ENCODE measurements at places on chromosomes 6 and 20.

DNA sequence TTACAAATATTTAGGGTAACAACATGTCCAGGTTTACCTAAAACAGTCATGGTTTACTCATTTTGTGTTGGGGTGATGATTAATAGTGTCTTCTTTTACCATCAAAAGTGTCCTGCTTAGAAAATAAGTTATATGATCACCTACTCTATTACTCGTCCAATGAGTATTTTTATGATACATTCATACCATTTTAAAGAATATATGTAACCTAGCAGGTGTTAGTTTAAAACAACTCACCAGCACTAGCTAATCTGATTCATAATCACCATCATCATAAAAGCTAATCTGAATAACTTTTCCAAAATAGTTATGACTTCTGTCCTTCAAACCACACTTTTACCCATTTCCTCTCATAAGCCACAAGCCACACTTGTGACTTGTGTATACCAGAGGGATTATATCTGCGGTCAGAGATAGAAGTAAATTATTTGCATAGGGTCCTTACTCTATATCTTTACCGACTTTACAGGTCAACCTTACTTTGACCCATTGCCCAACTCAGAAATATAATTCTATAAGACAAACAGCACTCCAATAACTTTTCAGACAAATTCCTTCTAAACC lies 33.3 kb upstream of the NRN1 start:
- DNase-seq = no peak

DNA sequence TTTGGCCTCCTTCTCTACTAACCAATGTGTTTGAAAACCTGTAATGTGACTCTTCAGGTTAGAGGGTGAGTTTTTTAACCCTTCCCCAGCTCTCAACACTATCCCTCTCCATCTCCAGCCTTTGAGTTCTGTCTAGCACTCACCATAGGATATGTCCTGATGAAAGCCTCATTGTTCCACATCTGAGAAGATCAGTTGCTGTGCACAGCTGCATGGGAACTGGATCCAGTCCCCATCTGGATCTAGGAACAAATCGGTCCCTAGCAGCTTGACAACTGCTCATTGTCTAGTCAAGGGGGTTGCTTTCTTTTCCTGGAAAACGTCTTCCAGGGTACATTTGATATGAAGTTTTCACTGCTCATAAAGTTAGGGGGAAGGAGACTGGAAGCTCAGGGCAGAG lies 45.4 kb upstream of the AGPAT4 start:
- DNase-seq = no peak

GRCh38 chr20:35334311-35335101 lies 42.3 kb upstream of the FAM83C start:
- DNase-seq = no peak

GRCh38 chr6:31874084-31874670 lies 4.6 kb downstream of the SLC44A4 start:
- no peak for DNase-seq

DNA sequence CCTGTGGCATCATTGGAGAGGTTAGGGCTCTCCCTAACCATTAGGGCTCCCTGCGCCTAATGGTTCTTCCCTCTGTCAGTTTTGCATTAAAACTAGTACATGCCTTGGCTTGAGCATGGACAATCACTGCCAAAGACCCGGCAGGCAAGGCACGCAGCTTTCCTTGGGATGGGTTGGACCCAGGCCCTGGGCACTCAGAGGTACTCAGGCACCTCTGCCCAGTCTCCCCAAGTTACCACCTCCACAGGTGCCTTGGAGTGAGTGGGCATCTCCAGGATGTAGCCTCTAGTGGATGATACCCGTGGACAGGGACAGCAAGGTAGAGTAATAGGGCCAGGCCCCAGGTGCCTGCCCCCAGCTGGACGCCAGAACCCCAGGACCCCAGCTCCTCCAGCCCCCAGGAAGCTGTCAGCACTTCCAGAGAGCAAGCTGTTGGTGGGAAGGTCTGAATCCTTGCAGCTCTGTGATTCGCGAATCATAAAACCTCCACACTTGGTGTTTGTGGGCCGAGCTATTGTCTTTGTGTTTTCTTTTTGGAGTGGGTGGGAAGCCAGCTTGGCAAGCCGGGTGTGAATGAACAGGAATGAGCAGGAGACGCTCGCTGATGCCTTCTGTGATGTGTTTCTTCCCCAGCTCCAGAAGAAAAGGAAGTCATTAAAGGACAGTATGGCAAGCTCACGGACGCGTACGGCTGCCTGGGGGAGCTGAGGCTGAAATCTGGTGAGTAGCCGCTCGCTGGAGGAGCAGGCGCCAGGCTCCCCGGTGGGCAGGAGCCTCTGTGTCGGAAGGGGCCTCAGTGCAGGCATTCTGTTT lies 35.1 kb downstream of the SYNJ2 start:
- DNase-seq = no peak

DNA sequence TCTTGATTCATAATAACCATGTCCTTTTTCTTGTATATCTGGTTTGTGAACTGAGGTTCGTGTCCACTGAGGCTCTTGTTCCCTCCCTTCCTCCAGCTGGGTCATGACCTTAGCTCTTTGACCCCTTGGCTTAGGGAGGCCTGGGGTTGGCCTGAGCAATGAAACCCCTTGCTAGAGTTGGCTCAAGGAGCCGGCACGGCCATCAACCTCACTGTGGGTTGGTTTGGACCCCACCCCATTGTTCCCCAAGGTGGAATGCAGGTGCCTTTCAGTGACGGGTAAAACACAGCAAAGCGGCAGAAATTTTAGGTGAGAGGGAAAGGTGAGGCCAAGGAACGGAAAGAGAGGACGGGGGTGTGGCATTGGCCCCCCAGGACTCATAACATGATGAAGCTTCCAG lies 44.5 kb upstream of the PHACTR3 start:
- no peak for DNase-seq

DNA sequence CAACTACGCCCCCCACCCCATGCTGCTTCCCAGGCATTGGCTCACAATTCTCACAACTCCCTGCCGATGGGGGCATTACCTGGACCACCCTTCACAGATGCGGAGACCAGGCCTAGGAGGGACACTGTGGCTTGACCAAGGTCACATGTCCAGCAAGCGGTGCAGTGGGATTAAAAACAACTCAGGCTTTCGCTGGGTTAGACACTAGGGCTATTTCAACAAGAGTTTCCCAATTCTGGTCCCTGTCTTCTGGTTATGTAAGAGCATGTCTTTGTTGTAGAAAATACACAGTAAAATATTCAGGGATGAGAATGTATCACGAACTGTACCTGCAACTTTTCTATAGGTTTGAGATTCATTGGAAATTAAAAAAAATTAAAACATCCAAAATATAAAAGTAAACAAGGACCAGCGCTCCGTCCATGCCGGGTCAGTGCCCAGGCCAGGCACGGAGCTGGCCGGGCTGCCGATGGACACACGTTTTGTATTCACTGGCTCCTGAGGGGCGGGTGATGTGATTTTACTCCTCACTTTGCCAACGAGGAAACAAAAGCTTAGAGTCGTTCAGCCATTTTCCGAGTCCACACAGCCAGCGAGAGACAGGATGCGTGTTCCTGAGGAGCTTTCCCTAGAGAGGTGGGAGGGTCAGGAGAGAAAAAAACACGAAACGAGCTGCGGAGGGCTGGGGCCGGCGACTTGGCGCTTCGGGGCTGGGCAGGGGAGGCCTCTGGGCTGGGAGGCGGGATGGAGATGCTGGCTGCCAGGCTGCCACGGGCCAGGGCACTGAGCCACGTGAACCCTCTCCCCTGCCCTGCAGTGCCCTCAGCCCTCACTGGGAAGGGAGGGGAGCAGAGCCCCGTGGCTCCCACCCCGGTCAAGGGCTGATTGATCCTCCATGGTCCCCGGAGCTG lies 17.1 kb upstream of the VSTM2L start:
- DNase-seq = no peak

- no peak for DNase-seq
These were observed at the start of gene SGK2 for GRCh38 chr20:43558412-43559146. TSS of gene SGK2 (plus strand) at chr20:43559027. CDS start at chr20:43566496, 7,469 bp downstream.

DNA sequence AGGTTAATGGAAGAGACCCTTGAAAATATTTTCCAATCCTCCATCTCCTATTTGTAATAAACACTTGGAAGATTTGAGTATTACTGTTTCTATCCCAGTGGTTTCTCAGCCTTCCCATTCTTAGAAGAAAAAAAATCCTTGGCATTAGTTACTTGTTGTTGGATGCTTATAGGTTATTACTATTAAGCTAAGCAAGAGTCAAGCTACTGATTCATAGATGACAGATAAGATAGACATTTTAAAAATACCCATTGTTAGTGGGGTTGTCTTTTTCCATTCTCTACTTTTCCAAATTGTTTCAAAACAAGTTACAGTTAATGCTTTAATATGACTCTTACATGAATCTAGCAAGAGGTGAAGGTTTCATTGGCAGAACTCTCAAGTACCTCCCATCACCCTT lies 158.5 kb downstream of the HIVEP2 start:
- DNase-seq = no peak

GRCh38 chr20:24987244-24987643 lies 5.3 kb downstream of the APMAP start:
- DNase-seq = no peak

- DNase-seq = no peak
These were observed 102.7 kb upstream of the CARMIL1 start for GRCh38 chr6:25176466-25176865.

GRCh38 chr6:149234051-149234962 lies 83.2 kb upstream of the TAB2 start:
- no peak for DNase-seq

DNA sequence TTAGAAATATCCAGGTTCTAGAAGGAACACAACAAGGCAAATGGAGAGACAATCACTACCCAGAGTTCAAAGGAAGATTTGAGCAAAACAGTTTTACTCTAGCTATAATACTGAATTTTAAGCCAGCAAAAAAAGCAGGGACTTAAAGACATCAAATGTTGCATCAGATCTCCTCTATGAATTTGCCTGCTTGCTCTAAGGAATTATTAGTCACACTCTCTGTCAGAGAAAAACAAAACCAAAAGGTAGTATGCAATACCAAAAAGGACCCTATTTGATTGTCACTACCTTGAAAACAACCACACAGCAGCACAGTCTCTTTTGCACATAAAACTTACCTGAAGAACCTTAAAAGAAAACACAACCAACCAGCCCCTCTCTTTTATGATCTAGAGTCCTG lies 46.3 kb downstream of the BTBD9 start:
- DNase-seq = no peak

GRCh38 chr20:24694157-24694726 lies 224.8 kb downstream of the SYNDIG1 start:
- DNase-seq = no peak

DNA sequence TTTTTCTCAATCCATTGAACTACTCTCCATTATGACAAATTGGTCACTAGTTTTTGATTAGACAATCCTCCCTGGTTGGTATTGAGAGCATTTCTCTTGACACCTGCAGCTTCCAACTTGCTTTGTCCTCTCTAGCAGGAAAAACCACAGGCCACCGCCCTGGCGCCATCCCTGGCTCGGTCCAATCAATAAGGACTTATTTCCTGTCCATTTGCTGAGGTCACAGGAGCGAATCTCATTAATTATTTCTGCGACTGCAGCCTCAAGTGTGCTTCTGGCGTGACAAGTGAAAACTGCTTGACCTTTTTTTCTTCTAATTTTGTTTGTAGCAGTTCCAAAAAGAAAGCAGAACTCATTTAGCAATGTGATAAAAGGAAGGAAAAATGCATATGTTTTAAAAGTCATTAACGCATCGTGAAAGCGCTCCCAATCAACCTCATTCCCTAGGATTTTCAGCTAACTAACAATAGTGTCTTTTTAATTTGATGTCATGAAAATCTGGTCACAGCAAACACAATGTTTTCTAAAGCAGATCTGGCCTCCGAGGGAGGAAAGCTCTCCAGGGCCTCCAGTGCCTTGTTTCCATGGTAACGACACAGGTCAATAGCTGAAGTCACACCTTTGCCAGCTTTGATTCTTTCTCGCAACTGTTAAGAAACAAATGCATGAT lies 39.0 kb upstream of the BEND3 start:
- DNase-seq = no peak

- no peak for DNase-seq
These were observed 34.1 kb upstream of the SPACA1 start for GRCh38 chr6:88013554-88013953.

DNA sequence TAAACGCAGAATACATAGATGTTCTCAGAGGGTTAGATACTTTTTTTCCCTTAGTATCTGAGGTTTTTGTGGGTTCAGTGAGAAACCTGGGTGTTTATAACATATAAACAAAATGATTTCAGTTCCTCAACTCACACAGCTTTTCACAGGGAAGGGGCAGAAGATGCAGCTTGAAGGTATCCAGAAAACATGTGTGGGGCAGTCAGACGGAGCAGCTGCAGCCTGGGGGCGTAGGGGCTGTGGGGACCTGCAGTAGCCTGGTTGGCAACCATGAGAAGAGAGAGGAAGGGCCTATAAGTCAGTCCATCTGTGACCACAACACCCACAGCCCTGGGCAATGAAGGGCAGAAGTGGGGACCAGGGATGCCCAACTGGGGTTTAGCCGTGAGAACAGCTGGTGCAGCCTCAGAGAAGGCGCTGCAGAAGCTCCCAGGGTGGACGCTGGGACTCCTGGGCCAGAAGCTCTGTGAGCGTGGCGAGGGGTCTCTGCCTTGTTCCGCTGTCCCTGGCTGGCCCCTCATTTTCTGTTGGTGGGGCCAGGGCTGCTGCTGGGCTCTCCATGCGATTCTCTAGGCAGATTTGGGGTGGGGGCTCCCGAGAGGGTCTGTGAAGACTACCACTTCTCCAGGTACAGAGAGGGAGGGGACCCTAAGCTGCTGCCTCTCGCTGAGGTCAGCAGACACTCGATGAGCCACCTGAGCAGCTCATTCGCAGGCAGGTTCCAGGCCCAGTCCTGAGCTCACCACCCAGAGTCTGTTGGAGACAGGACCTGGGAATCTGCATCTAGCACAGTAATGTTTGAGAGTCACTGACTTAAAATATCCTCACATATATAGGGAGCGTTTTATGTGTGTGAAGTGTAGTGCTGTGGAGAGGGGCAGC lies 181.2 kb downstream of the ZDHHC14 start:
- DNase-seq = no peak

GRCh38 chr6:139416146-139416545 lies 41.7 kb upstream of the CITED2 start:
- no peak for DNase-seq

DNA sequence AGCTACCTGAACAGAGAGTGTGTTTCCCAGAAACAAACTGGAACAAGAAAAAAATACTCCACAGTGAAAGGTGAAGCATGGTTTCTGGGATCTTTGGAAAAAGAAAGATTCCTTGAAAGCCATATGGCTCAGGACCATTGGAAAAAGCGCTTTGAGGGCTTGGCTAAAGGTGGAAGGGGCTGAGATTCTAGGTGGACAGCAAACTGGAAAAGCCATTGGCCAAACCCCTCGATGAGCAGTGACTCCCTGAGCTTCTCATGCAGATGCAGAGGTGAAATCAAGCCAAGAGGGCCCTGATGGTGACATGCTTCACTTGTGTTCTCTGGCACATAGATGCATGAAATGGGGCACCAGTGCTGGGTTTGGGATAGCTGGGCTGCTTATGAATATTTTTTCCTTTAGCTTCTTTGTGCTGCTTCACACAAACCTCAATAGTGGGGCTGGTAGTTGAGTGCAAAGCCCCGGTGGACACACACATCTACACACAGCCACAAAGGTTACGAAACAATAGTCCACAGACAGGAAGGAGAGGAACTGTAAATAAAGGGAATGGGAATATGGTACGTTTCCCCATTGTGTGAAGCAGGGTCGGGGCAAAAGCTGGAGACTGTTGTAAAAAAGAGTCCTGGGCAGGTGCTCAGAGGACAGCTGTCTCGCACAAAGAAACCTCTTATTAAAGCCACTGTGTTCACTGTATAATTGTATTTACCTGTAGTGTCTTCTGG lies 117.8 kb downstream of the FOXA2 start:
- no peak for DNase-seq

- DNase-seq = no peak
These were observed 157.4 kb downstream of the OPRM1 start for GRCh38 chr6:154196333-154196885.

- no peak for DNase-seq
These were observed 213.8 kb upstream of the AGPAT4 start for GRCh38 chr6:161487694-161488093.

GRCh38 chr6:140370441-140370840 lies 996.0 kb upstream of the CITED2 start:
- DNase-seq = no peak
